ENCODE measurements at places on chromosomes 2 and 18.

- peak; percentile 89 for DNase-seq
These were observed 153.6 kb upstream of the CCDC195 start for GRCh38 chr2:224869601-224870233.

DNA sequence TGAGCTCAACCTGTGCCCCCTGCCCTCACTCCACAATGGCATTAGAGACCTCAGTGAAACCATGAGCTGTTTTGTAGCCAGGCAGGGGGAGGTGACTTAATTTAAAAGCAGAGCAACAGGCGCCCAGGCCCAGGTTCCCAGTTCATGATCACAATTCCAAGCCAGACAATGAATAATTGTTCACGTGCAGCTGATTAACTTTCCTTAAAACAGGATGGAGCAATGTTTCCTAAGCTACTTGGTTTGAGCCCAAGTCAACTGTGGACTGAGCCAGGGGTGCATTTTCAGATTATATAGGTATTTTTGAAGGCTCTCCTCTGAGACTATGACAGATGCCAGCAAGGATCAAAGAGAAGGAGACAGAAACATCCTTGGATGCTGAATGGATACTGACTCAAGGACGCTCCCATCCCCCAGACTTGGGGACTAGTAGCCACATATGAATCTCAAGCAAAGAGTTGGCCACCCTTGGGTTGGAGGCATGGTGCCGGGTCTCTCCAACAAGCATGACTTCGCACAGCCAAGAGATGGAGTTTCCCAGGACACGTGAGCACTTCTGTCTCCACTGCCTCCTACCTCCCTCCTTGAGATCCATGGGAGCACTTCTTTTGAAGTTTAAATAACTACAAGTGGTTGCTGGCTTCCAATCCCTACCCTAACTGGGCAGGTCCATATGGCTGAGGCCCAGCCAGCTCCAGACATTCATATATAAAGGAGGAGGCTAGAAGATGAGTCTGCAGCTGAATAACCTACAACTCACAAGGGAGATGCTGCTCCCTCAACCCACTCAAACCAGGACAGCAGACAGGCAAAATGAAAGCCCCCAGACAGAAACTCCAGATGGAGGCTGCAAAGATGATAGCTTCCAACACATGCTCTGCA lies 12.7 kb downstream of the SMAD7 start:
- no peak for DNase-seq

DNA sequence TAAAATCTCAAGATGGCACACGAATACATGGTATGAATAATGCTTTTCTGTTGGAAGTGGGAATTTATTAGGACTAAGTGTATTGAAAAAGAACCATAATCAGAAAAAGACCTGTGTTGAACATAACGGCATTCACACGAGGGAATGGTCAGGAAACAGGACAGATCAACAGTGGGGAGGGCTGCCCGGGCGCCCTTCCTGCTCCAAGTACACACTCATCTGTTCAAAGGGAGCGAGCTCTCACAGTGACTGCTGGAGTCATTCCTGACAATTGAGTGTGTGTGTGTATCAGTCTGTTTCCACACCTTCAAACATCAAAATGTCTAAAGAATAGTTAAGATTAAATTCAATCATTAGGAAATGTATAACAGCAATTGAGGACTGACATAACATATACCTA lies 167.2 kb downstream of the HDAC4 start:
- no peak for DNase-seq

DNA sequence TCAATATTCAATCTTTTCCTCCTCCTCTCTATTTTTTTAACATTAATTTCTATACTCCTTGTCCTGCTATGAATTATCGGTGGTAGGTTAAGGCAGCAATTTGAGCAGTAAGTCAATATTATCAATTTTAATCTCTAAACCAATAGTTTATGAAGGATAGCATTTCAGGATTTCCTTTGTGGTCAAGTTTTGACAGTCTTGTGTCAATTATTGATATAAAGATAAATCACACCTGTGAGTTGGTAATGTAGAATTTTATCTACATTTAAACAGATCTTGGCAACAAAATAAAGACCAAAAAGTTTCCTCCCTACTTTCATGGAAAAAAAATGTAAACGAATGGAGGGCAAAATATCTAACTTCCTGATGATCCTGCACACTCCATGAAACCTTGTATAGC lies 87.3 kb downstream of the IKZF2 start:
- no peak for DNase-seq

DNA sequence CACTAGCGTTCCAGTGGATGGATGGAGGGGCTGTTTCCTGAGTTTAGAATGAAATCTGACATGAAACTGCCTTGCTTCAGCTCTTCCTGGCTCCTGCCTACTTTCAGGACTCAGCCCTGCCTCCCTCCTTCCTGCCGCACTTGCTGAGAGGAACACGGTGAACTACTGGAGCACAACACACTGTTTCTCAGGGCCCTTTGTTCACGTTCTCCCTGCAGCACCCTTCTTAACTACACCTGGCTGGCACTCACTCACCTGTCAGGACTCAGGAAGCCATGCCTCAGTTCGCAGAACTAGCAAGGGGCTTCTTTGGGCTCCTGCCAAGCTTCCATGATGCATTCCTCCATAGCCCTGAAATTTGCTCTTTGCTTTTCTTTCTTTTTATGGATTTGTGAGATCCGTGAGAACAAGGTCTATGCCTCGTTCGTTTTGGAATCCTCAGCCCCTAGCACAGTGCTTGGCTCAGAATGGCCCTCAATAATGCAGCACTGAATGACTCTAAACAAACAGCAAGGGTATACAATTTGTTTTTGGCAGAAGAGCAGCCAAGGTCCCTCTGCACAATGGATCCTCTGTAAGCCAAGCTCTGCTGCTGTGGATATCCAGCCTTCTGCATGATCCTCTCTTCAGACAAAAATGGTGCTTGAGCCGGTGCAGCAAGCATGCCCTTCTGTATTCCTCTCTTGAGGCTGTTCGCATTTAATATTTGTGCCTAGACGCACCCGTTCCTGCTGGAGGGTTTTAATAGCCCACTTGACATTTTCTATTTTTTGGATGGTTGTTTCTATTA lies 357.0 kb downstream of the TSN start:
- DNase-seq, result no peak

GRCh38 chr18:75211953-75212750 lies 1.6 kb downstream of the TSHZ1 start:
- DNase-seq, result no peak

DNA sequence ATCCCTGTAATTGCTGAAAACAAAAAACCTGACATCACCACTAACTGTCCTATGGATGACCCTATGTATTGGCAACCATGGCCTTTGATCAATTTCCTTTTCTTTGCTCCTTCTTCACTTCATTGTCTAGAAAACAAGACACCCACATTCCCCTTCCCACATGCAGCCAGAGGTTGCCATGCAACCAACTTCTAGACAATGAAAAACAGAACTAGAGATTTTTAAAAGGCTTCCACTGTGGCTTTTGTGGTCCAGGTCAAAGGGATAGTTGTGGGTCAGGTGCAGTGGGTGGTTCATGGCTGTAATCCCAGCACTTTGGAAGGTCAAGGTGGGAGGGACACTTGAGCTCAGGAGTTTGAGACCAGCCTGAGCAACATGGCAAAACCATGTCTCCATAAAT lies 139.3 kb upstream of the DOK6 start:
- no peak for DNase-seq

Data from NCI-H226 (cell line).